CD14-positive monocyte (primary cell): ENCODE measurements at places on chromosomes 2 and 18.

- DNase-seq = no peak
Observed at GRCh38 chr18:24089515-24090337, 49.1 kb upstream of the CABYR start.

GRCh38 chr18:49690312-49690711 is 123.0 kb downstream of the ACAA2 start:
- no peak for DNase-seq

- DNase-seq = no peak
Observed at GRCh38 chr2:130832296-130832940, 4.3 kb upstream of the ARHGEF4 start.

DNA sequence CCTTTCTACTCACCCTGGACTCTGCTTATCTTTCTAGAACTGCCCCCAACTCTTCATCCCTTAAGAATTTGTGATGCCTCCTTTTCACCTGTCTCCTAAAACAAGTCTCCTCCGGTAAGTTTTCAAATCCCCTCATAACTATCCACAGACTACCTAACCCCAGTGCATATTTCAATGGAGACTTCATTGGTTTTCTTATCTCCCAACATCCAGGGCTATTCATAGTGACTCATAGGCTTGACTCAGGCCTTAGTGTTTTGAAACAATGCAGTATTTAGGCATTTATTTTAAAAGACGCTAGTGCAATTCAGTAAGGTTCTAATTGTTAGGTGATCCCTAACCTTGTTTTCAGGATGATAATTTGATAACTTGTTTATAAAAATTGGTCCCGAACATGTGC is 399.2 kb downstream of the CPS1 start:
- DNase-seq = no peak

GRCh38 chr18:67608615-67609273 is 92.2 kb upstream of the DSEL start:
- DNase-seq = no peak

GRCh38 chr2:212173756-212174510 is 364.7 kb downstream of the ERBB4 start:
- no peak for DNase-seq

DNA sequence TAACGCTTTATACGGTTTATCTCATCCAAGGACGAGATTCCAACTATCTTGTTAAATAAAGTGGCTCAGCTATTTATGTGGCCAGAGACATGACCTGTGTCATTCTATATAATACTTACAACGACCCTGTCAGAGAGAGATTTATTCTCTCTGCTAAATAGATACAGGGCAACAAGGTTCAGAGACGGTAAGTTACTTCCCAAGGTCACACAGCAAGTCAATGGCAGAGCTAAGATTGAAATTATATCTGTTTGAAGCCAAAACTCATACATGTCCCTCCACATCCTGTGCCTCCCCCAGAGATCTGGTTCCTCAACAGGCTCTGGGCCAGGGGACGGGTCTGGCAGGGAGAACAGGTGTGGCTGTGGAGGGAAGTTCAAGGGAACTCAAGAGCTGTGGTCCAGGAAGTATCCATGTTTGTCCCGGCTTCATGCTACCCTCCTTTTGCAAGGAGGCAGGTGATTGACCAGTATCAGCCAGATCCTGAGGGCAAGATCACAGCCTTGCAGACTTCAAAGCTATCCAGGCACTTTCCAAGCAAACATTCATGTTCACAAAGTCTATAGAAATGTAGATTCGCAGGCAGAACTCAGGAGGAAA is 99.8 kb downstream of the CAPN13 start:
- no peak for DNase-seq

GRCh38 chr2:181788897-181789555 is 102.5 kb upstream of the ITPRID2 start:
- no peak for DNase-seq

- peak; percentile 87 for DNase-seq
Observed at GRCh38 chr18:58091099-58091611, 47.1 kb downstream of the NEDD4L start.

DNA sequence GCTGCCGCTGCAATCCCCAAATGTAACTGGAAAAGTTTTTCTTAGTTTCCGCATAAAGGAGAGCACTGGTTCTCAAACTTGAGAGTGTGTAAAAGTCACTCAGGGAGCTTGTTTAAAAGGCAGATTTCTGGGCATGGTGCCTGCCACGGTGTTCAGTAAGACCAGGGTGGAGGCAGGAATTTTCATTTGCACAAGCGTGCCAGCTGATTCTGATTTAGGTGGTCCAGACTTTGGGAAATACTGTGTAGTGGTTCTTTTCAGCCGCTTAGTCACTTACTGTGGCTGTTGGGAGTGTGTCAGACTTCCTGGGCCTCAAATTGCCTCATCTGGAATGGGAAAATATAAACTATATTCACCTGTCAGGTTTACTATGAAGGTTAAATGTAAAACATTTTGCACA is 788 bp downstream of the ARMC9 start:
- DNase-seq = no peak

- no peak for DNase-seq
Observed at GRCh38 chr18:64240316-64240715, 91.4 kb upstream of the LINC00305 start.

- no peak for DNase-seq
Observed at GRCh38 chr2:26193578-26194231, 20.8 kb downstream of the GAREM2 start.

GRCh38 chr18:36265015-36265414 is 32.5 kb upstream of the FHOD3 start:
- DNase-seq = no peak

DNA sequence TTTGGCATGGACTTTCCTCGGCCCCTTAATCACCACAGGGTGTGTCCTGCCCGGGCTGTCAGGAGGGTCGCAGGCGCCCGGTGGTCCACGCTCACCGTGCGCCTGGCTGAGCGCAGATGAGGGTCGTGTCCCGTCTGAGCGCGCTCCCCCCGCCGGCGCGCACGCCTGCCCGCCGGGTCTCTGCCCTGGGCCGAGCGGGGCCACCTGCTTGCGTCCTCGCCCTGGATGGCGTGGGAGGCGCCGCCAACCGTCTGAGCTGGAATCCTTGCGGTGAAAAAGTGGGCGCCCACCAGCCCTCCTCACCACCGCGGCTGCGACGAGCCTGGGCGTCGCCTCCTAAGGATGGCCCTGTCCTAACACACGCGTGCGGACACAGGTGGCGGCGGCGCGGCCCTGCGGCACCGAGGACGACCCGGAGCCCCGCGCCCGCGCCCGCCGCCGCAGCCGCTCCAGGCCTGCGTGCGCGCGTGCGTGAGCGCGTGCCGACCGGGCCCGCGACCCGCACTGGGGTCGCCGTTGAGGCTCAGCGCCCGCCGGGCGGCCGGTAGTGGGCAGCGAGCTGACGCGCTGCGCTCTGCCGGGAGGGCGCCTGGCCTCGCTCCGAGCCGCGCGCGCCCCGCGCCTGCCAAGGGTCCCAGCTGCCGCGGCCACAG is 126.6 kb downstream of the ARHGEF4 start:
- DNase-seq = no peak

DNA sequence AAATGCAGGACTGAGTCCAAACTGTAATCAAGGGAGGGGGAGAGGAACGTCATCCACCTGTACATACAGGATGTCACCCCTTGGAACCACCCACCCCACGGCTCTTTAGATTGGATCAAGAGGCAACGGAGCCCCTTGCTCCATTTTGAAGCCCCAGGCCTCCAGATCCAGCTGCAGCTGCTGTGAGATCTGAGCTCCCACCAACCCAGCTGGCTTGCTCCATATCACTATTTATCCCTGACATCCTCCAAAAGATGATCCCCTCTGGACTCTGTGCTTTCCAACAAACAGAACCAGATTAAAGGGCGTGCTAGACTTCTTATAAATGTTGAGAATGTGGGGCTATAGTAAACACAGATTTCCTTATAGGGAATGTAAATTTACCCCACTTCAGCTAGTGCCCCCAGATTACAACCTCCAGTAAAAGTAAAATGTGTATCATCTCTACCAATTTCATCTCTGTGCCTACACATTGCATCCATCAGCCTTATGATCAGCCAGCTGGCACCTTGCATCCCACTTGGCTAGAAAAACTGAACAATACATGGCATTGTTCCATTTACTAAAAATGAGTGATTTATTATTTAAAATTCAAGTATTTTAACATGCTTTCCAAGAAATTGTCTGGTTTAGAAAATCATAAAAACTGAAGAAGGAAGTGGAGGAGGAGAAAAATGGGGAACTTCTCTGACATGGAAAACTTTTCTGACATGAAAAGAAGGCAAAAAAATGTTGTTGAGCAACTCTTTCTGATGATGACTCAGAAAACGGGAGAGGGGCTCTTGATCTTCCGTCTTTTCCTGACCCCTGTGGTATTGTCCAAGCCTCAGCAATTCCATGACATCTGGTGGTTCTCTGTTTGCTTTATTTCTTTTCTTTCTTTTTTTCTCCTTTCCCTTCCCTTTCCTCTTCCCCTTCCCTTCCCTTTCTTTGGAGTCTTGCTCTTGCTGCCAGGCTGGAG is 262.6 kb upstream of the THUMPD2 start:
- DNase-seq = peak; percentile 76

DNA sequence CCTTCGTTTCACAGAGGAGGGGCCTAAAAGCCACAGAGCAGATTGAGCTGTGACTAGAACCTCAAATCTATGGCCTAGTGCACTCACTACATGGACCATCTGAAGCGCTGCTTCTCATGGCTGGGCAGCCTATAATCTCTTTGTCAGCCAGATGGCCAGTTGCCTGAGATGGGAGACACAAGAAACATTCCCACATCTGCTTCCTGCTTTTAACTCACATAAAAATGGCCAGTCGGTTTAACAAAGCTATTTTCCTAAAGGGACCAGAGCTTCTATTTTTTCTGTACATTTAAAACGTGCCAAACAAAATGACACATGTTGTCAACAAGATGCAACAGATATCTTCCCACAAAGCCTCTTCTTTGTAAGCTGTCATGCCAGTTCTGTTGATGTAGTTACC is 173.8 kb downstream of the GFPT1 start:
- DNase-seq = no peak

- peak; percentile 73 for DNase-seq
Observed at GRCh38 chr2:20186078-20186854, 38.7 kb downstream of the SDC1 start.

DNA sequence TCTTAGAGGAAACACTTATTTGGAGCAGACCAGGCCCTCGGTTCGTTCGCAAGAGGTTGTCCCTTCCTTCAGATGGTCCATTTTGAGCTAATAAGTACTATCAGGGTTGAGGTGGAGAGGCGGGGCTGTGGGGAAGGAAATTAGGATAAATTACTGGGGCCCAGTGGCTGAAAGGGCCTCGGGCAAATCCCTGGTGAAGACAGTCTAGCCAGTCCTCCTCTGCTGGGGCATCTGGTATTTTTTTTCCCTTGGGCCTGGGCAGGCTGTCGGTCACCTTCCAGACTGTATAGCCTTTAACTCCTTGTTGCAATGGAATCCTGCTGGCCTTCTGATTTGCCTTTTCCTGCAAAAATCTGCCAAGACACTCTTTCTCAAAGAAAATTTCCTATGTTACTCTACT is 1.7 kb upstream of the MYO3B start:
- no peak for DNase-seq

DNA sequence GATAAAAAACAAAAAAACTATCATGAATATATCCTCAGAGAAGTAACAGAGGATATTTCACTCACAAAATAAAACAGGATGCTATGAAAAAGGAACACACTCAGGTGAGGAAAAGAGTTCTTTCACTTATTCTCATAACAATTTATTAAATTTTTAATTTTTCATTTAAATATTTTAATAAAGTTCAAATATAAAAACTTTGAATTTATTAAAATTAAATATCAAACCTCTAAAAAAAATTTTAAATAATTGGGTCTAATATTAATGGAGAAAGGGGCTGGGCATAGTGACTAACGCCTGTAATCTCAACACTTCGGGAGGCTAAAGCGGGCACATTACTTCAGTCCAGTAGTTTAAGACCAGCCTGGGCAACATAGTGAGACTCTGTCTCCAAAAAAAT is 10.1 kb downstream of the THADA start:
- DNase-seq = no peak
